ENCODE measurements at places on chromosomes 12 and 14.

- DNase-seq: no peak
Measured at GRCh38 chr12:19689801-19690472, 250.6 kb downstream of the AEBP2 start.

DNA sequence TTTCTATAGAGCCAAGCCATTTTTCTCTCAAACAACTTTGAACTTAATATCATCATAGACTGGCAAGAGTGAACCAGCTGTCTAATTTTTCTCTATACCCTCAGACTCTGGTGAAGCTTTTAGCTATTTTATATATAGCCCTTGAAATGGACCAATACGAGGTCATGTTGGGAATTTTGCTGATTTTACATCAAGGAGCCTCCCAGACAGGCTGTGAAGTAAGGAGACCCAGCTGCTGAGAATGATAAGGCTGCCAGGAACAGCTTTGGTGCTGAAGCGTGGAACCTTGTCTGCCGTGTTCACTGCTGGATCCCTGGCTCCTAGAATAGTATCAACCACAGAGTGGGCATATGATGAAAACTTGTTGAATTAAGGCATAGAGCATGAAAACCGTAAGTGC is 326.2 kb upstream of the NAV3 start:
- no peak for DNase-seq

DNA sequence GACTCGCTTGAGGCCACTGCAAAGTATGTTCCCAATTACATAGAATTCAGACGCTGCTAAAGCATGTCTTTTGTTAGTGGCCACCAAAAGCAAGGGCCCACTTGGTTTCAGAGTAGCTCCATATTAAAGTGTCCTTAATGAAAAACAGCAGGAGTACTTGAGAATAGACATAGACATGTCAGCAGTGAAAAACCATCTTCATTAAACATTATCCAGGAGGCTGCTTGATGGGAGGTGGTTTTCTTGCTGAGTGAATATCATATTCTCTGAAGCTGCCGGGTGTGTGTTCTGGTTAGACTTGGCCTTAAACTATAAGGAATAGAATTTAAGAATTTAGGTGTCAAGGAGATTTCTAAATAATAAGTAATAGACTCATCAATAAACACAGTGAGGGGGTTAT is 79.5 kb upstream of the CCDC198 start:
- no peak for DNase-seq

DNA sequence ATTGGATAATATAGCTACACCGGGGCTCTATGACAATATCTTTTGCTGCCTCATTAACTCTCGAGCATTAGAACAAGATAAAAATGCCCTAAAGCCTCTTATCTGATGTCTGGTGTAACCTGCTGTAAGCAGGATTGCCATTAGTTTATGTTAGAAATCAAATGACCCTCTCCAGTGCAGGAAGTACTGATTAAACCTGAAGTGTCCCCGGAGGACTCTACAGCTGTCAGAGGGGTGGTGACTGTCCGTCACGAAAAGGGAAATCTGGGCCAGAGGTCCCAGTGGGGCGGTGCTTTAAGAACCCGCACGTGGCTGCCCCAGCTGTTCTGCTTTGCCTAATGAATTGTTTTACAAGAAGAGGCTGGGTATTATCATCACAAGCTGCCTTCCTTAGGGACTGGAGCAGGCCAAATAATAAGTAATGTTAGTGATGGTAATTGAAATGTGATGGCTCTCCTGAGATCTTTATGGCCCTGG is 55.7 kb downstream of the LIN52 start:
- DNase-seq: no peak

DNA sequence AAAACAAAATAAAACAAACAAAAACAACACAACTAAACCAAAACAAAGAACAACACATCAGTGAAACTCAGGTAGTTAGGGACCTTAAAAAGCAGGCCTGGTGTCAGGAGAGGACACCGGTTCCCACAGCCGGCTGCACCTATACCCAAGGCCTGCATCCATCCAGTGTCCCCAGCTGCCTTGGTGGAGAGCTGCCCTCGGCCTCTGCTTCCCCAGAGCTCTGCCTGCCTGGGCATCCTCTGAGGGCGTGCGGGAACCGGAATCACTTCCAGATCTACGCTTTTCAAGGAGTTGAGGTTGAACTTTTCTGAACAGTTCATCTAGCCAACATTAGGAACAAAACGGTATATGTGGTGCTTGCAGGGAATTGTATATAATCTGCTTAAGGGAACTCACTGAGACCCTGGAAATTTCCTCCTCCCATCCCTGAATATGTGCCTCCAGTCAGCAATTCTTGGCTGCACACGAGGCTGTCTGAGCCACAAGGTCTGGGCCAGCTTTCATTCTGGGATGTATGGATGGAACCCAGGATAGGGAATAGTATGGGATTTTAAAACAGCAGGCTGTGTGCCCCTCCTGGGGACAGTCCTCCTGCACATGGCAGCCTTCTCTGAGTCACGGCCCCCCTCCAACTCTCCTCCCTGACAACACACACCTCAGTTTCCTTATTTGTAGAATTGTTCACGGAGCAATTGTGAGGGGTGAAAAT is 319.0 kb upstream of the RTL1 start:
- no peak for DNase-seq

DNA sequence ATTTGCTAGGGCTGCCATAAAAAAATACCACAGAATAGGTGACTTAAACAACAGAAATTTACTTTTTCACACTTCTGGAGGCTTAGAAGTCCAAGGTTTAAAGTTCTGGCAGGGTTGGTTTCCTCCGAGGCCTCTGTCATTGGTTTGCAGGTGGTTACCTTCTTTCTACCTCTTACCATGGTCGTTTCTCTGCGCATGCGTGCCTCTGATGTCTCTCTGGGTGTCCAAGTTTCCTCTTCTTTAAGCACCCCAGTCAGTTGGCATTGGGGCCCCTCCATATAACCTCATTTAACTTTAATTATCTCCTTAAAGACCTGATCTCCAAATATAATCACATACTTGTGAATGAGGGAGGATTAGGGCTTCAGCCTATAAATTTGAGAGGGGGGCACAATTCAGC is 103.2 kb downstream of the SLC15A5 start:
- no peak for DNase-seq

- no peak for DNase-seq
Measured at GRCh38 chr12:43824207-43824775, 11.6 kb upstream of the TMEM117 start.
